ENCODE measurements at places on chromosomes 11 and 22. TPM values are rescaled to one million over a fixed set of nuclear protein-coding genes. Genes with fewer than 3 reads are reported as not detected.

DNA sequence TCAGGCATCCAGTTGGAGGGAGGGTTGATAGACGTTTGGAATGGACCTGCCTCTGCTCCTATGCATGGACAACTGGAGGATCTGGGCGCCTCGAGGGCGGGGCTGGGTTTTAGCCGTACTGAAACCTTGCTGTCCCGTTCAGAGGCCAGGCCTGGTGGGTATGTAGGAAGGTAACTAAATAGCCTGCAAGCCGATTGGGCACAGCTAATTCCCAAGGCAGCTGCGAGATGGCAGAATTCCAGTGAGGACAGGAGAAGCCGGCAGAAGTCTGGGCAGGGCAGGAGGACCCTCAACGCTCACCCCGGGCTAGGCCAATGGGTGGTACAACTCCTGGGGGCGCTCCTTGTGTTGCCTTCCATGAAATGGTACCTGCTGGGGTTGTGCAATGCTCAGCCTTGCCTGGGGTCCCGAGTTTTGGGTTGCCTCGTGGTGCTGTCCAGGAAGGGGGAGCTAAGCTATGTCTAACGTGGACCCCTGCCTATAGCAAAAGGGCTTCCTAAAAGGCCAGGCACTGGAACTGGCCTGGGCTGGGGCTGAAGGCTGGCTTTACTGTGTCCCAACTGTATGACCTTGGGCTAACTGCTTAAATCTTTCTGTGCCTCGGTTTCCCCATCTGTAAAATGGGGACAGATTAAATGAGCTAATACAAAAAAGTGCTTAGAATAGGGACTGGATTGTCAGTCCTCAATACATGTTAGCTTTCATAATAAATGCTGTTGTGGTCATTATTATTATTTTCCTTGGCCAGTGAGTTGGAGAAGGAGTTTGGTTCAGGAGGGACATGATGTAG is 30.1 kb upstream of the CD82 start:
- DNase-seq = no peak

- no peak for DNase-seq
Measured at GRCh38 chr11:131483877-131484276, 113.5 kb downstream of the NTM start.

DNA sequence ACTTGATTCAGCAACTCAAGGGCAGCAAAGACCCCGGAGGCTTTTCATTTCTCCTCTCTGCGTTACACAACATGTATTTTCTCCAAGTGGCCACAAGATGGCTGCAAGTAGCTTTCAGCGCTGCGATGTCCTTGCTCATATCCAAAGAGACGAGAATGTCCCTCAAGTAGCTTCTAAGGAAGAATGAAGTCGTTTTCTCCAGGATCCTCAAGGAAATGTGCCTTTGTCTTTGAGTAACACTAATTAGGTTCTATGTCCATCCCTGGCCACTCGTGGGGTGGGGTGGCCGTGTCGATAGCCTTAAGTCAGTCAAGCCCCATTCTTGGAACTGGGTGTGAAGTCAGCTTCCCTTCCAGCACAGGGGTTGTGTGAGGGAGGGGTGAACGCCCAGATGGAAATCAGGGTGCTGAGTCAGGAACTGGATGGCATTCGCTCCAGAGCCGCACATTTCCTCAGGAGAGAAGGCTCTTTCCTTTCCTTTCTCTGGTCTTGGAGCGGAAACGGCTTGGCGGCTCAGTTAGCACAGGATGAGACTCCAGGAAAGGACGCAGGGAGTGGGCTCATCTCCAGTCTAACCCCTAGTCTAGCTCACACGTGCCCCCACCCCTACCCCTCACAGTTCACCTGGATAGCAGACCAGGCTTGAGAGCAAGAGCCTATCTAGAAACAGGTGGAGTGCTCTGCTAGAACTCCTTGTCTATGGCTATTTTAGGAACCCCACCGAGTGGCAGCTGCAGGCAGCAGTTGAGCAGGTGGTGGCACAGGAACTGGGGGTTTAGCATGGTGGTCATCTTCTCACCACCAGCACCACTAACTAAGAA is 44.3 kb downstream of the NNMT start:
- DNase-seq = peak; percentile 30

DNA sequence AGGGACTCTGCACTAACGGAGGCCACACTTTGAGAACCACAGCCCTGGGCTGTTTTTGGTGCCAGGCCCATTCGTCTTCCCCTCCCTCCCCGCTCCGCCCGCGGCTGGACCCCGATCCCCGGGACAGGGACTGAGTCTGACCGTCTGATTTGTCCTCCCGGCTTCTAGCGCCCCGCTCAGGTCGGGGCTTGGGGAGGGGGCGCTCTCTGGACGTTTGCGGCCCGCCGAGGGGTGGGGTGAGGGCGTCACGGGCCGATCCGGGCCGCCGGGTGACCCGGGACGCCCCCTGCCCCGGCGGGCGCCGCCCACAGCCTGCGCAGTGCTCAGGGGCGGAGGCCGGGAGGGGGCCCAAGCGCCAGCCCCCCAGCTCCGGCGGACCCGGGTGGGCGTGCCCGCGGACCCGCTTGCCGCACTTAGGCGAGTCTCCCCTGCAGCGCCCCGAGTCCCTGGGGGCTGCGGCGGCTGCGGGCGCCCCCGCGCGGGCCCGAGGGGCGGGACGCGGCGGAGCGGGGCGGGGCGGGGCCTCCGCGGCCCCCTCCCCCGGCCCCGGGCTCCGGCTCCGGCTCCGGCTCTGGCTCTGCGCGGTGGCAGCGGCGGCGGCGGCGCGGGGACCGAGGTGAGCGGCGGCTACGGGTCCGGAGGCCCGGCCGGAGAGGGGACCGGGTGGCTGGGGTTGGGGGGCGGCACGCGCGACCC is 33.7 kb upstream of the PRR5 start:
- DNase-seq = peak; percentile 25

DNA sequence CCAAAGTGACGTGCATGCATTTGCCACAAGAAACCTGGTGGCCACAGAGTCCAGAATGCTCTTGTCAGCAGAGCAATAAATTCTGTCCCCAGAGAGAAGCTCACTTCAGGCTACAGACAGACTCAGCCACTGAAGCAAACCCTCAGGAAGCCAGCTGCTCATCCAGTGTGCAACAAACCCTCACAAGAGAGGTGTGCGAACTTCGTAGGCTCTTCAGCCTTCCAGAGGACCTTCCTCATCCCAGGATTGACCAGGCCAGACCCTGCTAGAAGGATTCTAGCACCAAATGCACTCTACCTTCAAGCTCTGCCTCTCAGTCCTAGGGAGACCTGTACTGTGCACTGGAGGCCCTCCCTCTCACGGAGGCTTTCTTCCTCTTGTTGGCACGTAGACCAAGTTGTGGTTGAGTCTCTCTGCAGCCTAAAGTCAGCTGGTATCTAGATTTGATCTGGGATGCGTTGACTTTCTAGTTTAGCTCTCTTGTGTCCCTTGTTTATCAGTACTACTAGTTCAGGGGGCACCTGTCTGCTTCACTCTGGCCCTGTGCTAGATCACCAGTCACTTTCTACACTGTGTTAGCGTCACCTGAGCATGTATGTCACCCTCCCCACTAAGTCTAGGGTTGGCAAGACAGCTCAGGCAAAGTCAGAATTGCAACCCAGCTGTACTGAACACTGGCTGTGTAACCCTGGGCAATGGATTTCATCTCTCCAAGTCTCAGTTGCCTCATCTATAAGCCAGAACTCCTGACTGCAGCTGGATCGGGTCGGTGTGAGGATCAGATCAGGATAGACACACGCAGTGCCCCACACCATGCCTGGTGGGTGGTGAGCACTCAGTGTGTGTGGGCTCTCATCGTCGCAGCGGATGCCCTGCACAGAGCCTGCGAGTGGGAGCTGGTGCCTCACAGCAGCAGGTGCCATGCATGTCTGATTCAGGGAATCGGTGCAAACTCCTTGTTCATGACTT is 22.1 kb upstream of the TMPRSS13 start:
- no peak for DNase-seq

The CNIH2 gene
- 0.25 TPM for total RNA-seq

DNA sequence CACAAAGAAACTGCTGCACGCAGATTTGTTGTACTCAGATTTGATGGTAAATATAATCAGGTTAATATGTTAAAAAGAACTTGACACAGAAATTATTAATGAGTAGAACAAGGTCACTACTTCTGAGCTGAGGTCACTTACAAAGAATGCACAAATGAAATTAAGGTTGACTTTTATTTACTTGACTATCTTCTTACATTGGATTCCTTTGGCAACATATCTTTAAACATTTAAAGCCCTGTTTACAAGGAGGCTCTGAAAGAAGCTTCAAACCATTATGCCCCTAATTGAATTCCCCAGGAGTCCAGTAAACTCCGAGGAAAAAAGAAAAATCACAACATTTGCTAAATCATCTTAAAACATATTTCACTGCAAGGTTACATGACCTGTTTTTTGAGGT is 245.5 kb downstream of the SOX6 start:
- no peak for DNase-seq

The VPREB3 gene
- total RNA-seq = not detected

- no peak for DNase-seq
Measured at GRCh38 chr11:92885600-92885999, 83.9 kb upstream of the MTNR1B start.

DNA sequence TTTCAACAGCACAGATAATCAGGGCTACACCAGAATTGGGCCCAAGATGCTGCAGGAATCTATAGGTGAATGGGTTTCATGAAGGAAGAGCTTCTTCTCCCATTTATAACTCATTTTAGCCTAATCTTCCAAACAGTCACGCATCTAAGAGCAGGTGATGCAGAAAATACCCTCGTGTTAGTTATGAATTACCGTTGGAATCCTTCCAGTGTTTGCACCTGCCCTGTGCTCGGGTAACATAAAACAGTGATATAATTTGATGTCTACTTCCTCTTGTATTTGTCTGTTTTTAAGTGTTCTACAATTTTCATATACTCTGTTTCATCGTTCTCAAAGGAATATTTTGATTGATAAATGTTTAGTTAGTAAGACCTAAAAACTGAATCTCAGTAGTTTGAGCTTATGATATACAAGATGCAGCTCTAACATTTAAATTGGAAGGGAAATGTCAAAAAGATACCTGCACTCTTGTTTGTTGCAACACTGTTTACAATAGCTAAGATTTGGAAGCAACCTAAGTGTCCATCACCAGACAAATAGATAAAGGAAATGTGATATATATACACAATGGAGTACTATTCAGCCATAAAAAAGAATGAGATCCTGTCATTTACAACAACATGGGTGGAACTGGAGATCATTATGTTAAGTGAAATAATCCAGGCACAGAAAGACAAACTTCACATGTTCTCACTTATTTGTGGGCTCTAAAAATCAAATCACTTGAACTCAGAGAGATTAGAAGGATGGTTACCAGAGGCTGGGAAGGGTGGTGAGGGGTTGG is 42.1 kb downstream of the PPARA start:
- no peak for DNase-seq

GRCh38 chr11:70725739-70726138 is 327.4 kb downstream of the CTTN start:
- no peak for DNase-seq

- no peak for DNase-seq
Measured at GRCh38 chr11:71527576-71528210, 626 bp downstream of the KRTAP5-7 start.

The APOBEC3B gene
- 0.76 TPM for total RNA-seq

GRCh38 chr11:21933095-21933494 is 259.8 kb upstream of the ANO5 start:
- DNase-seq = no peak

The MAP6 gene
- 0.26 TPM for total RNA-seq

- DNase-seq = no peak
Measured at GRCh38 chr22:42138122-42138770, 7.6 kb upstream of the CYP2D6 start.

The PICK1 gene
- 6.5 TPM for total RNA-seq

DNA sequence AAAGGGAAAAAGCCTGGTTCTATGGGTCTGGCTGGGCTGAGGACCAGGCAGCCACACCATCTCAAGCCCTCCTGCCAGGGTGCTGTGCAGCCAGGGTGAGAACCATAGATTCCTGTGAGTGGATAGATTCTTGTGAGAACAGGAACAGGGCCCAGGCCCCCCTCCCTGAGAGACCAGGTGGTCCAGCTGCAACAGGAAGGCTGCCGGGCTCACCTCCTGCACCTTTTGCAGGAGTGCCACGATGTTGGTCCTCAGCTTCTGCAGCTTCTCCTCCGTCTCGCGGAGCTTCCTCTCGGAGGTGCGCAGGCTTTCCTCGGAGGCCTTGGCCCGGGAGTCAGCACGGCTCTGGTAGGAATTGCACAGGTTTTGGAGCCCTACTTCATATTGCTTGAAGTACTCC is 40.8 kb downstream of the MORC2 start:
- DNase-seq = no peak

The CCDC90B gene
- total RNA-seq = 45.9 TPM

DNA sequence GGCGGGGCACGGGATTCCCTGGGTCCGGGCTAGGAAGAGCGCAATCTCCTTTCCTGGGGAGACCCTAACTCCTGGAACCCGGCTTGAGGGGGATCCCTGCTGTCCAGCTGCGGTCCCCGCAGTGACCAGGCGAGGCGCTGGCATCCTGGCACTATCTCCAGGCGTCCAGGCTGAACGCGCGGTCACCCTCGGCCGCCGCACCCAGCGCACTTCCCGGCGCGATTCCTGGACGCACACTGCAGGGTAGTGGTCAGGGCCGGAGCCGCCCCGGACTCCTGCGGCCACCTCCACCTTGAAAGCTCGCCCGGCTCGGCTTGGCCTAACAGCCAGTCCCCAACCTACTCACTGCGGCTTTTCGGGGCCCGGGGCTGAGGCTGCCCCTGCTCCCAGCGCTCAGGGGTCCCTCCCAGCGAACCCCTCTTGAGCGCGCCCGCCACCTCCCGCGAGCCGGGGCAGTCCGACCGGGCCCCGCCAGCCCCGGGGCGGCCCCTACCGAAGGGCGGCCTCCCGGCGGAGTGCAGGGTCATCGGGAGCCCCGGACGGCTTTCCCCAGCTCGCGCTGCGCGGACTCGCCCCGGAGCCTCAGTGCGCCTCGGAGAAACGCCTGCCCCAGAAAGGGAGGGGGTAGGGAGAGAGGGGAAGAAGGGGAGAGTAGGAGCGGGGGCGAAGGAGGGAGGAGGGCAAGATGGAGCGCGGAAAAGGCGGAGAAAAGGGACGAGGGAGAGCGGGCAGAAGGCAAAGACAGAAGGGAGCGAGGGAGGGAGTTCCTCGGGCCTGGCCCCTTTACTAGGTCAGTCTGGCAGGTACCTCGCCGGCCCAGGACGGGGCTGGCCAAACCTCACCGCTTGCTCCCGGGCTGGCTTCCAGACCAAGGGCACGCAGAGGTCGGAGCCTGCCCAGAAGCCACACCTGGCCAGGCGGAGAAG is 1.0 kb downstream of the POU2AF3 start:
- peak; percentile 23 for DNase-seq

The OLFML1 gene
- total RNA-seq = 0.25 TPM

GRCh38 chr11:30735946-30736345 is 149.8 kb upstream of the MPPED2 start:
- no peak for DNase-seq

The BAIAP2L2 gene
- total RNA-seq = 0.25 TPM

The CD82 gene
- total RNA-seq = 14.9 TPM

The TREH gene
- not detected for total RNA-seq

The TRPC6 gene
- 27.6 TPM for total RNA-seq

DNA sequence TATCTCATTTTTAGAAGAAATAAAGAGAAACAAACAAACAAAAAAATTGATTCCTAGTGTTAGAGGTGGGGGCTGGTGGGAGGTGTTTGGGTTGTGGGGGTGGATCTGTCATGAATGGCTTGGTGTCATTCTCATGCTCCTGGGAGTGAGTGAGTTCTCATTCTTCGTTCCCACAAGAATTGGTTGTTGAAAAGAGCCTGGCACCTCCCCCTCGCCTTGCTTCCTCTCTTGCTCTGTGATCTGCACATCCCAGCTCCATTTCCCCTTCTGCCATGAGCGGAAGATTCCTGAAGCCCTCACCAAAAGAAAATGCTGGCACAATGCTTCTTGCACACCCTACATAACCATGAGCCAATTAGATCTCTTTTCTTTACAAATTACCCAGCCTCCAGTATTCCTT is 277.8 kb downstream of the ST3GAL4 start:
- no peak for DNase-seq

GRCh38 chr11:118771547-118772288 is 19.2 kb downstream of the DDX6 start:
- peak; percentile 7 for DNase-seq

Data from dermis microvascular lymphatic vessel endothelial cell (primary cell).